ENCODE measurements at places on chromosomes 3 and 15.

GRCh38 chr15:90571063-90571541 is 41.4 kb downstream of the CRTC3 start:
- ATAC-seq = no peak

- ATAC-seq = no peak
These were observed 714 bp downstream of the ECT2 start for GRCh38 chr3:172751175-172751704.

- ATAC-seq = no peak
These were observed 36.2 kb downstream of the EHD4 start for GRCh38 chr15:41936155-41936554.

DNA sequence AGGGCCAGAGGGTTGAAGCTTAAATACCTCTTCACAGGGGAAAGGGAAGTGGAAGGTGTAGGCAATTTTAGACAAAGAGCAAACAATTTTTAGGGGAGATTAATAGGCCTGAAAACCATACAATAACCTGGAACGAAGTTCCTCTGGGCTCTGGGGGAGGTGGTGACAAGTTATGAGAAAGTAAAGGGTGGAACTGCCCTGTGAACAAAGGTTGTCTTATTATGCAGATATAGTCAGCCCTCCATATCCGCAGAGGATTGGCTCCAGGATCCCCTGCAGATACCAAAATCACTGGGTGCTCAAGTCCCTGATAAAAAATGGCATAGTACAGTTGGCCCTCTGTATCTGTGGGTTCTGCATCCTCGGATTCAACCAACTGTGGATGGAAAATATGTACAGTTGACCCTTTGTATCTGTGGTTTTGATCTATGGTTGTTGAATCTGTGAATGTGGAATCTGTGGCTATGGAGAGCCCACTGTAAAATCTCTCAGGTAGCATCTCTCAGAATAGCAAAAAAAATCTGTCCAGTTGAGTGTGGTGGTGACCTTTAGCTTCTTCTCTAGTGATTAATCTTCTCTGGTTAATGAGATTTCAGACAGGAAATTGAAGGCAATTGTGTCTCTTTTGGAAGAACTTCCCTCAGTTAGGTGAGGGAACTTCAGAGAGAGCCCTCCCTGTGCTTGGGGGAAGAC is 40.2 kb downstream of the CLEC3B start:
- ATAC-seq = no peak

DNA sequence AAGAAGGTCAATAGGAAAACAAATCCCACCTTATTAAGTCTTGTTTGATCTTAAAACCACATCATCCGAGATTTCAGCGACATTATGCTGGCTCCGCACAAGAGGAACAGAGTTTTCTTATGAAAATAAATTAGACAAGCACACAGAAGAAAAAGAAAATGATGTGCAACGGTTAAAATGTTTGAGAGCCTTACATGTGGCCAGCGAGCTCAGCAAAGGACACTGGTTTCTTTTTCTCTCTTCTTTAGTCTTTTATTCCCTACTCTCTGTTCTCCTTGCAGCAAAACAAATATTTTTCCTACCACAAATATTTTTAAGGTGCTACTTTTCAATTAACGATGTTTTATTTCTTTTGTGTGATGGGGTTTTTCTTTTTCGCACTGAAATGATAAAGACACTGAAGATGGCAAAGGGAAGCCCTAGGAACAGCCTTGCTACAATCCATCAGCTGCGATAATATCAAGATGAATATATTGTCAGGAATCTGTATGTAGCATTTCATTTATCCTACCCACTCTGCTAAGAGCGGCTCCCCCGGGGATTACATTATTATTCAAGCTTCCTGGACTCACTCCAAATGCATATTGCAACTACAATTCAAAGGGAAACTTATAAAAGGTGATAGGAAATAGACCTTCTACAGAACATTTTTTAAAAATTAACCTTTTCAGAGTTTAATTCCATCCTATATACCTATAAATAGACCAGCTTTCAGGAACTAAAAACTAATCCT is 72.9 kb downstream of the ANXA2 start:
- no peak for ATAC-seq

Data from activated CD4-positive, CD25-positive, alpha-beta regulatory T cell treated with anti-CD3 and anti-CD28 coated beads, Interleukin-2, amount 50 U/mL, for 24 hours (primary cell).